ENCODE measurements at places on chromosomes 5 and 9. TPM values are rescaled to one million over a fixed set of nuclear protein-coding genes. Genes with fewer than 3 reads are reported as not detected.

The CARD6 gene
- total RNA-seq = 3.1 TPM

The ZNF474 gene
- total RNA-seq = 2.6 TPM

The PDLIM7 gene
- total RNA-seq = 44.9 TPM

The ZNF883 gene
- total RNA-seq = 3.1 TPM

The FCN1 gene
- total RNA-seq = 5.2 TPM

The C5 gene
- total RNA-seq = 9.9 TPM

The FAM153A gene
- not detected for total RNA-seq

The TERT gene
- not detected for total RNA-seq

The SPATA31A1 gene
- not detected for total RNA-seq

The SETD9 gene
- total RNA-seq = 5.7 TPM

The GMCL2 gene
- not detected for total RNA-seq

The ZNF608 gene
- total RNA-seq = 31.3 TPM

The QRFP gene
- total RNA-seq = not detected

The SLC27A4 gene
- total RNA-seq = 9.4 TPM

The IGFBPL1 gene
- total RNA-seq = 1.0 TPM

All from skeletal muscle tissue (tissue), 5 donors.